Cardiac muscle cell (in vitro differentiated cells and primary cell): ENCODE measurements at places on chromosomes 11 and 22.

DNA sequence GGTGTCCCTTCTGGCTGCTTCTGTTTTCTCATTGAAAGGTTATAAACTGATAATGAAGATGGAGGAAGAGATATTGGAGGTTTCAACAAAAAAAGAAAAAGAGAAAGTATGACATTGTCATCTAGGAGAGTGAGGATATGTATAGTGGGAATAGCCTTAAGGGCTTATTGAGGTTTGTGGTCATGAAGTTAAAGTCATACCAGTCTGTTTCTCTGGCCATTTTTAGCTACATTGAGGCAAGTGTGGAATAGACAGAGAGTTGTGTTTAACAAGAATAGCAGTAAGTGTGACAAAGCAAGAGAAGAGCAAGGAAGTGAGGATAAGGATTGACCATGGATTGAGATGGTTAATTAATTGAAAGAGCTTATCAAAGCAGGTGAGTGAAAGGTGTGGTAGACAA is 110.4 kb downstream of the ELP4 start:
- no peak for DNase-seq

DNA sequence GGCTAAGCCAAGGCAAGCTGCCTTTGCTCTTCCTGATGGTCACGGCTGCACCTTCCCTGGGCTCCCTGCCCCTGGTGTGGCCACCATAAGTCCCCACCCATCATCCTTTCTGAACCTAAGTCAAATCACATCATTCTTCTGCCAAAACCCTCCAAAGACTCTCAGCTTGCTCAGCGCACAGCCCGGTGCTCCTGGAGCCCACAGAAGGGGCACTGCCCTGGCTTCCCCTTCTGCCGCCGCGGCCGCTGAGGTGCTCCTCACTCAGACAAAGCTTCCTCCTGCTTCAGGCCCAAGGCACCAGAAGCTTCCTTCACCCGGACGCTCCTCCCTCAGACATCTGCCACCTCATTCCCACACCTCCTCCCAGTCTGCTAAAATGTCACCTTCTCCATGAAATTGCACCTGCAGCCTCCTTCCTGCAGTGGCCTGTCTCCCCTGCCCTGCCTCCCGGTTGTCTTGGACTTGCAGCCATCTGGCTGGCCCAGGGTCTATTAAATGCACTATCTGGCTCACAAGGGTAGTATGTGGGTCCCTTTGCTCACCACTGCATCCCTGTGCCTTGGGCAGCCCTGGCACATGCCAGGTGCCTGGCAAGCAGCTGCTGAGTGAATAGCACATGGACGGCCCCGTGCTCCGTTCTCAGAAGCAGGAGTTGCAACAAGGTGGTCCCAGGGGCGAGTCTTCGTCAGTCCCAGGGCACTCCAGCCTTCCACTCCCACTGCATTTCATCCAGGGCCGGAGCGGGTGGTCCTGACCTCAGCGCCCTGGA is 108.2 kb downstream of the WNT7B start:
- no peak for DNase-seq

DNA sequence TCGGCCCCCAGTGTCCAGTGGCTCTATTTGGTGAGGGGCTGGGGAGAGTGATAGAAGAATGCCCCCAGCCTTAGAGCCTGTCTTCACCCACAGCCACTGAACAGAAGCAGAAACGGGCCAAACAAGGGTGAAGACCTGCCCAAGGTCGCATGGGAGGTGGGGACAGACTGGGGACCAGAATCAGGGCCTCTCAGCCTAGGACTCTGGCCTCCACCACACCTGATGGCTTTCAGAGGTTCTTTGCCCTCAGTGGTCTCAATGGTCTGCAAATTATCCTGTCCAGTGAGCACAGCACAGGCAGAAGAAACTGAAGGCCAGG is 4.5 kb upstream of the MYRF start:
- DNase-seq = no peak

GRCh38 chr22:25453557-25453956 is 110.9 kb upstream of the GRK3 start:
- no peak for DNase-seq

GRCh38 chr22:42726811-42727210 is 6.1 kb upstream of the A4GALT start:
- DNase-seq = no peak

DNA sequence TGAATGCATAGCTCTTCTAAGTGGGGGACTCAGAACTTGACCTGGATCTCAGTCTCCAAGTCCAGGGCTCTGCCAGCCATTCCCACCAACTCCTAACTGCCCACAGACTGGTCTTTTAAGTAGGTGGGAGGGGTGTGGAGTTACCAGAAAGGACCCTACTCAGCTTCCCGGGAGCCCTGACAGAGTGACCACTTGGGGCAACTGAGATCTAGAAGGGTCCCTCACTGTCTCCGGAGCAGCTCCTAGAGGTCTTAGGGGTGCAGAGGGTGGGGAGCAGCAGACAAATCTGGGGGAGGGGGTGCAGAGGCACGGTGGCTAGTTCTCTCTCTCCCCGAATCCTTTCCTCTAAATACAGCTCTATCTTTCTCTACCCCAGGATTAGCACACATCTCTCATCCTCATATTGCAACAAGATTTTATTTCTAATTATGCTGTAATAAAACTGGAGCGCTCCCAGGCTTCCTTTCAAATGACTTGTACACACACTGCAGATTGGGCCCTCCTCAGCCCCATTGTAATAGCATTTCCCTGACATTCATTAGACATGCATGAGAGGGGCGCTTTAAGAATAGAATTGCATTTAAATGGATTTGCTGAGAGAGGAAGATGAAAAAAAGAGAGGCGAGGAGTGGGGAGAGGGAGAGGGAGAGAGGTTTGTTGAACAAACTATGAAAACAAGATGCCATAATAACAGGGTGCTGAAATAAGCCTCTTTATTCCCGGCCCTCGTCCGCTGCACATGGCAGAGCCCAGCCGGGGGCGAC is 219.0 kb downstream of the CEP164 start:
- no peak for DNase-seq

DNA sequence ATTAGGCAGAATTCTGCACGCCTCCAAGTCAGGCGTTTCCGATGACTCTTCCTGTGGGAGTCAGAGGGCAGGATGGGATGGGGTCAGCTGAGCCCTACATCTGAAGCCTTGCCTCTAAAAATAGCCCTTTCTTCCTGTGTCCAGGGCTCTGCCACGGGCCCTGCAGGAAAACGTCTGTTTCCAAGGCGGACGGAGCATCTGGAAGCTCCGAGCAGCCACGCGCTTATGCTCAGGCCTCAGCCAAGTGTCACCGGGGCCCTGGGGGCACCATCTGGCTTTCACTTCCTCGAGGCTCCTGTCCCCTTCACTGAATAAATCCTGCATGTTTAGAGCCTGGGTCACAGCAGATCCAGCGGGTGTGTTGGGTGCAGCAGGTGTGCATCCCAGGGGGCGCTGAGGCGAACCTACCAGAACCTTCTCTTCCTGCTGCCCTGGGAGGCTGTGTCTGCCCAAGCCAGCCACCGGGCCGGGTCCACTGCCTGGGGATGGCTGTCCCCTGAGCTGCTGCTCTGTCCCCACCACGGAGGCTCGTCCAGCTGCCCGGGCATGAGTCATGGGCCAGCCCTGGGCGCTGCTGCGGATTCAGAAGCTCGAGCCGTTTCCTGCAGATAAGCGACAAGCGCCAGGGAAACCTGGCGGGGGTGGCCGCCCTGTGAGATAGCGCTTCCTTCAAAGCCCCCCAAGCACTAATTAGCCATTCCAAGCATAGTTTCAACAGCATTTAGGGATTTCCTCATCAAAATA is 32.0 kb upstream of the LINC01488 start:
- DNase-seq = peak; percentile 39

DNA sequence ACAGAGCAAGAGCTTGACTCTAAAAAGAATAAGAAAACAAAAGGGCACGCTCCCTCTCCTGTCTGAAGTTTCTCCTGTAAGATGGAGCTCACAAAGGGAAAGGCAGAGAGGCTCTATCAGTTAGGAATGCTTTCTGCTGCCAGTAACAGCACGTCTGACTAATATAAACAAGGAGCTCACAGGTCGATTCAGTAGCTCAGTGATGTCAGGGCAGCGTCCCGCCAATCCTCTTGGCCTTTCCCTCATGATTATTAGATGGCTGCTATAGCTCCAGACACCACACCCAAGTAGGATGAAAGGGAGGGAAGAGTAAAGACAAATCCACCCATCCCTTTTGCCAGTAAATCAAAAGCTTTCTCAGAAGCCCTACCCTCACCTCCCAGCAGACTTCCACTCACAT is 51.3 kb upstream of the HMGXB4 start:
- DNase-seq = peak; percentile 12

GRCh38 chr11:108322666-108323065 is 99.8 kb downstream of the ATM start:
- DNase-seq = peak; percentile 39

- DNase-seq = no peak
Measured at GRCh38 chr11:100359281-100359680, 327.8 kb upstream of the ARHGAP42 start.

GRCh38 chr22:39139933-39140332 is 12.5 kb downstream of the CBX7 start:
- peak; percentile 40 for DNase-seq

GRCh38 chr11:120527111-120527761 is 15.7 kb downstream of the GRIK4 start:
- peak; percentile 53 for DNase-seq

GRCh38 chr22:32714458-32715430 is 86.8 kb upstream of the TIMP3 start:
- peak; percentile 82 for DNase-seq

GRCh38 chr11:86383041-86383955 is 8.6 kb downstream of the CCDC81 start:
- DNase-seq = no peak

GRCh38 chr11:102553835-102554282 is 23.3 kb upstream of the MMP7 start:
- DNase-seq = no peak

DNA sequence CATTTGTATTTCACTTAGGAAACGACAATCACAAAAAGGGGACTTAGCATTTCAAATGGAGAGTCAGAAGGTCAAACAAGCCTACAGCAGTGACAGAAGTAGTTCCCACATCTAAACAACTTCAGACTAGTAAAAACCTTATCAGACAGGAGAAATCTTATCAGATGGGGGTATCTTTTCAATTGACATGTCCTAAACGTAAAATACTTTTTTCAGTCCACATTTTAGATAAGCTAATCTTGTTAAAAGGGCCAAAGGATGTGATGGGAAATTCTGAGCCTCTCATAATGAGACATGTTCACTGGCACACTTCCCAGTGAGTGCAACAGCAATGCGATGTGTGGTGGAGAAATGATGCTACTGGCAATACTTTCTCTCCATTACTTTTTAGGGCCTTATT is 2.4 kb downstream of the MAPK1 start:
- peak; percentile 87 for DNase-seq

DNA sequence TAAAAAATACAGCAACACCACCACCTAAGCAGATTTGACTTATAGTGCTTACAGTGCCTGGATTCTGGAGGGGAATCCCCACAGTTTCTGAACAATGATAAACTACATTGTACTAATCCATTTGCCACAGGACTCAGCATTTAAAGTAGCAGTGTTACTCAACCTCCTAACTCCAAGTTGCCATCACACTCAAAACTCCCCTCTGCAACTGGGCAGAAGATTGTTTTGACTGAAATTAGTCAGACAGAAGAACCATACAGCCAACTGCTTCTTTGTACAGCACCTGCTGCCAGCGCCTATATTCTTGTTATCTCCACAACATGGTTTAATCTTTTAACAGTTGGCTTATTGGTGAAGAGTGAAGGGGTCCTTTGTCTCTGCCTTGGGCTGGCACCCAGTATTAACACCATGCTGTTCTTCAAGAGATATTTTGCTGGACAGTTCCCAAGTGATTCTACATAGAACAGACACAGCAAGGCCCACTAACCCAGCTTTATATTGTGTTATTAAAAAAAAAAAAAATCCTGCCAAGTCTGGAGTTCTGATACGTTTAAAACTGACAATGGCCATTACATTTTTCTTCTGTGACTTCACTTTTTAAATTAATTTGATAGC is 273.2 kb downstream of the DCDC1 start:
- no peak for DNase-seq

DNA sequence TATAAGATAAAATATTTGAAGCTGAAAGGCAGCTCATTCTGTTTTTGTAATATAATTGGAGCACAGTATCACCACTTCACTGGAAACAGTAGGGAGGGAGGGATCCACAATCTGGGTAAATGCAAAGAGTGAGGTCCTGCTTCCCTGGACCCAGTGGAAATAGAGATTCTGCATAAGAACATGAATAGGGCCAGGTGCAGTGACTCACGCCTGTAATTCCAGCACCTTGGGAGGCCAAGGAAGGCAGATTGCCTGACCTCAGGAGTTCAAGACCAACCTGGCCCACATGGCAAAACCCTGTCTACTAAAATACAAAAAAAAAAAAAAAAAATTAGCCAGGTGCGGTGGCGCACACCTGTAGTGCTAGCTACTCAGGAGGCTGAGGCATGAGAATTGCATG is 143.7 kb downstream of the DBX1 start:
- no peak for DNase-seq

DNA sequence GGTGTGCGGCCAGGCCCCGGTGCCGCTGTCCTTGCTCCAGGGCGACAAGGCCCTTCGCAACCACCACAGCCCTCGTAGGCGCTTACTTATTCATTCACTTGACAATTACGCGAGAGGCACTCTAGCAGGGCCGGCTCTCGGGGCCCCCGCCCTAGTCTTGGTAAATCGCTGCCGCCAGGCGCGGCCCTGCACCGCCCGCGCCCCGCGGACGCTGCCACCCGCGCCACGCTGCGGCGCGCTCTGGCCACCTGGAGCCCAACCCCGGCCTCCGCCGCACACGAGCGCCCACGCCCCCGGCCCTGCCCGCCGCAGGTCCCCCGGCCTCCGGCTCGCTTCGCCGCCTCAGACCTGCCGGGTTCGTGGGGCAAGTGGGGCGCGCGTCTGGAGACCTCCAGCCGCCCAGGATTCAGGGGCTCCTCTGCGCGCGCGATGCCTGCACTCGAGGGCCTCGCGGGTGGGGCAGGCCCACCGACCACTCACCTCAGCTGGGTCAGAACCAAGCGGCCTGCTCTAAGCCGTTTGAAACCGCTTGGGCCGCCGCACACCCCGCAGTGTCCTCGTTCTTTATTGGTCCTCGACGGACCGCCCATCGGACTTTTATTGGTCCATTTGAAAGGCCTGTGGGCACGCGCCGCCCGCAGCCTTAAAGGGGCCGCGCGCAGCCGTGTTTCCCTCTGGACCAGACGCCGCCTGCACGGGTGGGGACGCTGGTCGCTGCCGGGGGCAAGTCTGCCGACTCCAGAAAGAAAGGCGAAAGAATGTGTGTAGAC is at the start of gene CKAP5:
TSS of gene CKAP5 (minus strand) at position 541 of the 770 bp plus-strand sequence. CDS start 25,049 bp downstream, outside the sequence.
- DNase-seq = peak; percentile 95

- no peak for DNase-seq
Measured at GRCh38 chr11:32843544-32843943, 13.8 kb downstream of the PRRG4 start.

DNA sequence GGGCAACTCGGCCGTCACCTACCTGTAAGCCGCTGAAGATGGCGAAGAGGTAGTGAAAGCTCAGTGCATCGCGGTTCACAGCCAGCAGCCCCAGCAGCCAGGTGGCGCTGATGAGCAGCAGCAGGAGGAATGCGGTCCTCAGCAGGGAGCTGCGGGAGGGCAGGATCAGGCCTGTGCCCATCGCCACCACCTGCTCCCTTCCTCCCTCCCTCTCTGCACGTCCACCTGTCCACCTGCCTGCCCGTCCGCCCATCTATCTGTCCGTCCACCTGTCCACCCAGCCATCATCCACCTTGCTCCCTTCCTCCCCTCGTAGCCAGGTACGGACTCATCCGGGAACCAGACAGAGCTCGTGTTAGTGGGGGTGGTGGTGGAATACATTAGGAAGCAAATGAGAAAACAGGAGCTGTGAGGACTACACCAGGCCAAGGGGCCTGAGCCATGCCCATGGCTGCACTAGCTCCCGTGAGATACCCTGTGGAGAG is 32.2 kb downstream of the TRMU start:
- peak; percentile 75 for DNase-seq

GRCh38 chr11:95429376-95429907 is 198.4 kb upstream of the SESN3 start:
- DNase-seq = no peak

GRCh38 chr22:33781411-33781810 is 138.9 kb downstream of the LARGE1 start:
- DNase-seq = peak; percentile 59
